ENCODE measurements at places on chromosomes 5 and 9. TPM values are rescaled to one million over a fixed set of nuclear protein-coding genes. Genes with fewer than 3 reads are reported as not detected.
A peak's percentile ranks its signal among the peaks of the same experiment; 100 is the strongest.

Gene ADAMTS19
- polyA plus RNA-seq, result not detected

Gene NRARP
- polyA plus RNA-seq, result not detected

Gene BHMT
- not detected for polyA plus RNA-seq

Gene LCN15
- polyA plus RNA-seq, result not detected

Gene ACOT12
- not detected for polyA plus RNA-seq

Gene ADGRV1
- polyA plus RNA-seq, result not detected

Gene PCDHA5
- not detected for polyA plus RNA-seq

Gene EQTN
- polyA plus RNA-seq, result not detected

Gene SNCAIP
- polyA plus RNA-seq, result not detected

Gene TEK
- not detected for polyA plus RNA-seq

Gene ECM2
- not detected for polyA plus RNA-seq

Gene FAM221B
- not detected for polyA plus RNA-seq

GRCh38 chr9:109455391-109455790, 42.7 kb downstream of the PTPN3 start:
- no peak for DNase-seq

- no peak for DNase-seq
Observed at GRCh38 chr5:181127907-181128626, 2.9 kb downstream of the OR2V1 start.

- DNase-seq, result no peak
Observed at GRCh38 chr9:13446938-13447842, 167.7 kb upstream of the MPDZ start.

DNA sequence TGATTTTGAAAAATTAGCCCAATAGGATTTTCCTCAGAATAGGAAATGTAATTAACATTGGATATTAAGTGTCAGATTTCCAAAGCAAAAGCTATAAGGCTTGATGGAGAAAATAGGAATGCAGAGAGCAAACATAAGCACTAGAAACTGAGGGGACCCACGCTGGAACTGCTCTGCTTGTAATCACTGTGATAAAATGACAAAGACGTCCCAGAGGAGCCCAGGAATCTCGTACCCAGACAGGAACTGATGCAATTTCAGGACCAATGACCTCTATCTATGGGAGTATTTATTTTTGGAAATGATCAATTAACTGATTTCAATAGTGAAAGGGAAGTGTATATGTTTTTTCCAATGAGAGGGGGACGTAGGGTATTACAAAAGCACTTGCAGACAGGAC, 714.5 kb upstream of the WWC1 start:
- DNase-seq, result no peak

- no peak for DNase-seq
Observed at GRCh38 chr9:105449081-105449480, 1.2 kb downstream of the FSD1L start.

DNA sequence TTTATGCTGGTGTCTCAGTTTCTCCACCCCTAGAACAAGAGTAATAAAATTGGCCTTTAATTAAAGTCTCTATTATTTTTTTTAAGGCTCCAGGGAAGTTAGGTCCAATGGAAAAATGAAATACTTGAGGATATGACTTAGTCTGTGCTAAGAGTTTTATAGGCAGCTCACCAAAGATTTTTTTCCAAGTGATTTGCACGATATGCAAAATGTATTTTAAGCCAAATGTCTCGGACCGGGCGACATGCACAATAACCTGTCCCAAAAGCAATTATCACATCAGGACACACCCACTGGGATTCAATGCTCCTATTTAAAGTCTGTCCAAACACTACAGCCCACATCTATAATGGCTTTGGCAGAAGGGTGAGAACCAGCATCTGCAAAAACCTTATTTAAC, 136.1 kb upstream of the ANKH start:
- no peak for DNase-seq

DNA sequence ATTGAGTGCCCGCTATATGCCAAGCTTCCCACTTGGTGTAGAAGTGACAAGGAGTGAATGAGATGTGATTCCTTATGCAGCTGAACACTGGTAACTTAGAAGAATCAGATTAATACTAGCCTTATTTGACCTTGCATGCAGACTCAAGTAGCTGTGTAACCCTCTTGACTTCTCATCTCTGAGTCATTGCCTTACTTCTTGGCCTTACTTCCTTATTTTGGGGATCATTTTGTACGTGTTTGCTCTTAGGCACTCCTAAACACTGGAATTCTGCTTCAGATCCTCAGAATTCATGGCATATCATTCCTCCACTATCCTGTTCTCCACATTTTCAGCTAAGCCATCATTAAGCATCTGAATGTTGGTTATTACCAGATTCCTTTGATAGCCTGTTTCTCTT, 948.9 kb upstream of the ARRDC3 start:
- DNase-seq, result no peak

- no peak for DNase-seq
Observed at GRCh38 chr5:131206061-131206460, 35.3 kb downstream of the LYRM7 start.

- no peak for DNase-seq
Observed at GRCh38 chr5:158623971-158624370, 475.7 kb downstream of the EBF1 start.

DNA sequence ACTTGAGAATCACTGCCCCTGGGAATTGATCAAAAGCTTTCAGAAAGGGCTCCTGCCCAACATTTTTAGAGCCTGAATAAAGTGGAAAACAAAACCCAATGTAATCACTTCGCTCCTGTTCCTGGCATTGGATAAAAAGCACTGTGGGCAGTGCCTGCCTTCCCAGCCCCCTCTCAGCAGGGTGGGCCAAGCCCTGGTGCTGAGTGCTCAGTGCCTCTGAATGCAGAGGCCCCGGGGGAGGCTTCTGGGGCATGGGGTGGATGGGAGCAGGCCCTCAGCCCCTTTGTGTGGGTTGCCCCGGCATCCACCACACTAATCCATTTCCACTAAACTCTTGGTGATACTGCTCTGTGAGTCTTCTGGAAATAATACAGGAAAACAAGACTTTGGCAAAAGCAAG, 55.6 kb downstream of the CFAP90 start:
- no peak for DNase-seq

- no peak for DNase-seq
Observed at GRCh38 chr9:15276328-15276938, 30.6 kb downstream of the TTC39B start.

DNA sequence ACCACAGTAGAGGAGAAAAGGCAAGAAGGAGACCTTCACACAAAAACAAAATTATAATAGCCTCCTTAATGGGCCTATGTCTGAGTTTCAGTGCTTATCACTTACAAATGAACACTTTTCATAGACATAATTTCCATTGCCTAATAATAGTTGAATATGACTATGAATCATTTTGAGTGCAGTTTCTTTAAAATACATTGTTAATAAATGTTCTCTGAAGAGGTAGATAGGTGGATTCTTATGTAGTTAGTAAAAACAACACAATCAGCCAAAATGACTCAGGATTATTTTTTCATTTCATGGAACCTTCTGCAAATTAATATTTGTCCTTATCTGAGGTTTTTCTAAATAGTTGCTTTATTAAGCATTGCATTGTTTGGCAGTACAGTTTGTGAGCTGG, 45.6 kb downstream of the DAPK1 start:
- DNase-seq, result no peak

- DNase-seq, result peak; percentile 57
Observed at GRCh38 chr9:14693251-14693861, at the start of gene ZDHHC21. ZDHHC21 (minus strand) TSS chr9:14693432; CDS start chr9:14674340, 19,092 bp downstream.

GRCh38 chr5:133482028-133482427, 130.3 kb downstream of the FSTL4 start:
- DNase-seq, result no peak

GRCh38 chr9:87286506-87286905, 211.2 kb upstream of the DAPK1 start:
- DNase-seq, result no peak

GRCh38 chr9:27457445-27457844, 66.6 kb upstream of the IFNK start:
- no peak for DNase-seq

DNA sequence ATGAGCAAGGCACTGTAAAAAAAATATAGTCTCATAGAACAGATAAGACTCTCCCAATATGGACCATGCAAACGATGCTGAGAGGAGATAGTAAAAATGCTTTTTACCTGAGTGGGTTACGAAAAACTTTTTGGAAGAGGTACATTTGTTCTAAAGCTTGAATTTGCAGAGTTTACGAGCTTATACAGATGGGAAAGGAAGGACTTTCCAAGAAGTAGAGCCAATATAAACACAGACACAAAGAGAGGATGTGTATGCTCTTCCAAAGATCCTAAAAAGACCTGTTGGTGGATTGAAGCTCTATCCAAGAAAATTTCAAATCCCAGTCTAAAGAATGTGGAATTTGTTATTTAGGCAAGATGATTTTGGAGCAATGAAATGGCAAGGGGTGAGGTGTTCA, 127.1 kb upstream of the SLCO6A1 start:
- DNase-seq, result no peak

GRCh38 chr9:97562542-97562941, 61.1 kb downstream of the TMOD1 start:
- DNase-seq, result no peak

DNA sequence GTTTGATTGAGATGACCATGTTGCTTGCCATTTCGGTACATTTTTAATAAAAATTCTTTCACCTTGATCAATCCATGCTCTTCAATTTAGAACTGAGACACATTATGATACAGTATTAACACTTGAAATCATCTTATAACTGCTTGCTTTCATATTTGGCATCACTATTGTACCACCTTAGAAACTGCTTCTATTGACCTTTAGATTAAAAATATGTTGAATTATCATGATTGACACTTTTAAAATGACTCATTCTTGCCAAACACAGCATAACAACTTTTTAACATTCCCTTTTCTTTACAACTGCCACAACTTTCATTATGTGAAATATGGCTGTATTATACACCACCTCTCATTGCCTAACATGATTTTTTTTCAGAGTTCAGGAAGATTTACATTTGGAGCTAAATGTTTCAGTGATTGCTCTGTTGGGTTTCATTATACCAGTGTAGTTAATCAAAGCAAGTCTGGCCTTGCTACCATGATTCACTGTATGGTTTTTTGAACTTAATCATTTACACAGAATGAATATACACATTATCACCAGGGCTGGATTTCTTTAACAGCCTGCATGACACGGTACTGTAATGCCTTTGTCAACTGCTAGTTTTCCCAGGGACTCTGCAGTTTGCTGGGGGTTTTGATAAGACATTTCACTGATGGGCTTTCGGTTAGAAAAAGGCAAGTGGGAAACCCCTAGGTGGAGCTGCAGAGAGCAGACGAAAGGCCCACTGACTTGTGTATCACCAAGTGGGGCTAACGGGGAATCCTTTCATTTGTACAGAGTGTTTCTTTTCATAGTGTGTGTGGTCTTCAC, 93.6 kb upstream of the TLE4 start:
- peak; percentile 15 for DNase-seq
